ENCODE measurements at places on chromosomes 4 and X. TPM values are rescaled to one million over a fixed set of nuclear protein-coding genes. Genes with fewer than 3 reads are reported as not detected.

The SHROOM2 gene
- 7.5 TPM for total RNA-seq

The MTTP gene
- total RNA-seq, result 1.9 TPM

The PASD1 gene
- total RNA-seq, result not detected

The FGFBP2 gene
- not detected for total RNA-seq

The IRS4 gene
- total RNA-seq, result not detected

The TMEM31 gene
- total RNA-seq, result not detected

The SCOC gene
- total RNA-seq, result 7.2 TPM

The SLC6A14 gene
- not detected for total RNA-seq

The BMX gene
- 1.3 TPM for total RNA-seq

The GAGE2A gene
- total RNA-seq, result not detected

The DIPK2B gene
- total RNA-seq, result 76.2 TPM

The GPM6B gene
- 18.6 TPM for total RNA-seq

The PLXNA3 gene
- 10.0 TPM for total RNA-seq

The CT45A5 gene
- total RNA-seq, result not detected

The NSG1 gene
- total RNA-seq, result not detected

The ARR3 gene
- total RNA-seq, result not detected

The SUPT20HL2 gene
- 3.2 TPM for total RNA-seq

The PPP4R3C gene
- total RNA-seq, result not detected

The MBNL3 gene
- 3.1 TPM for total RNA-seq

The NUDT10 gene
- total RNA-seq, result not detected

The FAM241A gene
- 6.8 TPM for total RNA-seq

The PRDM8 gene
- not detected for total RNA-seq

The CLIC2 gene
- 34.3 TPM for total RNA-seq

The RNF175 gene
- total RNA-seq, result not detected

The IL13RA2 gene
- total RNA-seq, result 2.6 TPM

The CTAG1B gene
- not detected for total RNA-seq

The PIM2 gene
- 5.6 TPM for total RNA-seq

The FTHL17 gene
- not detected for total RNA-seq

The ADGRA3 gene
- 2.2 TPM for total RNA-seq

The AKAP14 gene
- total RNA-seq, result not detected

The GPRASP1 gene
- total RNA-seq, result 0.85 TPM

The DRP2 gene
- 2.4 TPM for total RNA-seq

The NDNF gene
- total RNA-seq, result 1.9 TPM

The AFM gene
- not detected for total RNA-seq

The SERTM2 gene
- total RNA-seq, result not detected

The EVC2 gene
- 5.7 TPM for total RNA-seq

The CDX4 gene
- not detected for total RNA-seq

The ARX gene
- not detected for total RNA-seq

The PCDH10 gene
- 45.3 TPM for total RNA-seq

The EPGN gene
- total RNA-seq, result not detected

The ADH1A gene
- not detected for total RNA-seq

The HSFX3 gene
- not detected for total RNA-seq

The SCML2 gene
- total RNA-seq, result 0.64 TPM

The MAGEA3 gene
- not detected for total RNA-seq

The SPANXA2 gene
- not detected for total RNA-seq

The NCAPG gene
- not detected for total RNA-seq

The SYNPO2 gene
- 178 TPM for total RNA-seq

The BEX3 gene
- total RNA-seq, result 32.1 TPM

The BMPR1B gene
- total RNA-seq, result 3.8 TPM

The LSM6 gene
- total RNA-seq, result 10.7 TPM

The LNX1 gene
- 4.0 TPM for total RNA-seq

The EDNRA gene
- total RNA-seq, result 31.4 TPM

The IDS gene
- 82.7 TPM for total RNA-seq

The VCX3B gene
- not detected for total RNA-seq
